ENCODE measurements at places on chromosomes 3 and 15.

- DNase-seq: no peak
Measured at GRCh38 chr3:98012979-98013378, 22.1 kb downstream of the GABRR3 start.

DNA sequence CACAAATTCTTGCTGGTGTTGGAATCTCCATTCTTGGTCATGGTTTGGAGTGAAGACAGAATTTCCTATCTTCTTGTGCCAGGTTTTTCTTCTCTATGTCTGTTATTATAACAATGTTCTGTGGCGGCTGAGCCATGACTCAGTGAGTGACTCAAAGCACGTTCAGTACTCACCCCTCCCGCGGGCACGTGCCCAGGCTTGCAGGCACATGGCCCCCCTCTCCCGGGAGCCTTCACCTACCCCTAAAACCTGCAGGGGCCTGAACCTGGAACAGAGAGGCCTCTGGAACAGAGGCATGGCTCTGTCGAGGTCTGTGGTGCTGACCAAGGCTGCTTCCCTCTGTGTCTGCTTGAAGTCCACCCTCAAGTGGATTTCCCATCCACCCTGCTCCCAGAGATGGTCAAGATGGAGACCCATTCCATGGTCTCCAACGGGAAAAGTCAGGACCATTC, 27.6 kb downstream of the PLXNB1 start:
- peak; percentile 67 for DNase-seq

- peak; percentile 79 for DNase-seq
Measured at GRCh38 chr3:11582191-11582968, 61.3 kb downstream of the VGLL4 start.

GRCh38 chr15:80162059-80162554, 9.3 kb downstream of the FAH start:
- DNase-seq: no peak

GRCh38 chr3:126508564-126508964, 9.0 kb downstream of the UROC1 start:
- no peak for DNase-seq

GRCh38 chr15:64507293-64507802, 47.0 kb downstream of the ZNF609 start:
- peak; percentile 65 for DNase-seq

DNA sequence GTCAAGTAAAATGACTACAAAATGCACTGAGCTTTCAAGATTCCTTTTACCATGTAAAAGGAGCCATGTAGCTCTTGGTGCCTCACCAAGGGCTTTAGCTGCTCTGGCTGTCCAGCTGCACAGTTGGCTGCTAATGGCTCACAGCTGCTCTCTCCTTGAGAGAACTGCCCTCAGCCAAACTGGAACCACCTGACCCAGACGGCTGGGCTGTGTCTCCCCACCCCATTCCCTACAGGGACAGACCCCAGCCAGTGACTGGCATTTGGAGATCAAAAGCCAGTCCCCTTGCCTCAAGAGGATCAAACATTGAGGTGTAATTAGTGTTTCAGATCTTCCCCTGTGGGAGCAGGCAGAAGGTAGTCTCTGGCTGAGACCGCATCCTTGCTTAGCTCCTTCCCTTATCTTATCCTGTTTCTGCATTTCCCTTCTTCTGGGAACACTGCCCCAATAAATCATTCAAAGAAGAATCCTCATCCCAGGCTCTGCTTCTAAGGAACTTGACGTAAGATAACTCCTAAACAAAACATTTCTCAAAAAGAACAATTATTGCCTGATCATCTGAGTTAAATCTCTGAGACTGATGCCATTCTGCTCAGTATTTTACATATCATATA, 28.6 kb upstream of the UBE2E2 start:
- DNase-seq: no peak
